Ecto neural progenitor cell (in vitro differentiated cells): ENCODE measurements at places on chromosomes 7 and 10.
A peak's percentile ranks its signal among the peaks of the same experiment; 100 is the strongest.

GRCh38 chr10:71534568-71535194 is 138.0 kb downstream of the CDH23 start:
- no peak for DNase-seq

GRCh38 chr7:34939175-34939574 is 98.1 kb downstream of the DPY19L1 start:
- DNase-seq: no peak

DNA sequence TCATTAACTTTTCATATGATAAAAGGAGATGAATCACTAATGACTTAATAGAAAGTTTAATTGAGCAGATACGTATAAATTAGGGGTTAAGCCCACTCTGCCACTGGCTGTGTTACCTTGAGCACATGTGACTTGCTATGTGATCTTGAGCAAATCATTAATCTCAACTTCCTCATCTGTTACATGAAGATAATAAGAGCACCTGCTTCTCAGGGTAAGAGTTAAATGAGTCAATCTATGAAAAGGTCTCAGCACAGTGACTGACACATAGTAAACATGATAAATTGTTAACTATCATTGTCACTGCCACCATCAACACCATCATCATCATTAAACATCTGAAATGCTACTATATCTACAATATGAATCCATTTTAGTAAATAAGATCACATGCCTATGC is 110.8 kb downstream of the TPK1 start:
- no peak for DNase-seq

GRCh38 chr10:14523286-14523685 is 192.6 kb upstream of the FRMD4A start:
- DNase-seq: no peak

- no peak for DNase-seq
Observed at GRCh38 chr10:112517451-112517862, 70.4 kb downstream of the VTI1A start.

- DNase-seq: no peak
Observed at GRCh38 chr10:18647151-18647550, 4.2 kb downstream of the NSUN6 start.

DNA sequence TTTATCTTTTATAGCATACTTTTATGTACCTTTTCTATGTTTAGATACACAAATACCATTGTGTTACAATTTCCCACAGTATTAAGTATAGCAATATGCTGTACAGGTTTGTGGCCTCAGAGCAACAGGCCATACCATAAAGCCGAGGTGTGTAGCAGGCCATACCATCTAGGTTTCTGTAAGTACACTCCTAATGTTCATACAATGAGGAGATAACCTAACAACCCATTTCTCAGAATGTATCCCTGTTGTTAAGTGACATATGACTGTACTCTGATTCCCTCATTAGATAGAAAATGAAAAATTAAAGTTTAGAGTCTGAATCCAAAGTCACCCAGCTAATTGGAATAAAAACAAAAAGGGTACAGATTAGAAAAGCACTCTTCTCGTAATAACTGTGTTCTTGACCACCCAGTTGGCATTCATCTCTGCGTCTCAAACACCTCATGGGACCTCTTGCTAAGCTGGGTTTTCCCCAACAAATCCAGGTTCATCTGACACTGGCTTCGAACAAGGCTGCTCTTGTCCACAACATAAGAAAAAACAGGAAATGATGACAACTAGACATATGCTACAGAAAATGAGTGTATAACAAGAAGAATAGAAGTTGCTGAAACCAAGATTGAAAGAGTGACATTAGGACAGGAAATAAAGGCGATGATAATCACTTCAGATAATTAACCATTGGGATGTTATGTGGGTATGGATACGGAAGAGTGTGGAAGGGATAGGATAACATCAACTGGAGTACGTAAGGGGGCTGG is 1.4 kb downstream of the NDUFB8 start:
- DNase-seq: no peak

- DNase-seq: no peak
Observed at GRCh38 chr7:138776166-138776833, 21.5 kb upstream of the TMEM213 start.

- no peak for DNase-seq
Observed at GRCh38 chr7:13179775-13180523, 492.5 kb downstream of the ARL4A start.

DNA sequence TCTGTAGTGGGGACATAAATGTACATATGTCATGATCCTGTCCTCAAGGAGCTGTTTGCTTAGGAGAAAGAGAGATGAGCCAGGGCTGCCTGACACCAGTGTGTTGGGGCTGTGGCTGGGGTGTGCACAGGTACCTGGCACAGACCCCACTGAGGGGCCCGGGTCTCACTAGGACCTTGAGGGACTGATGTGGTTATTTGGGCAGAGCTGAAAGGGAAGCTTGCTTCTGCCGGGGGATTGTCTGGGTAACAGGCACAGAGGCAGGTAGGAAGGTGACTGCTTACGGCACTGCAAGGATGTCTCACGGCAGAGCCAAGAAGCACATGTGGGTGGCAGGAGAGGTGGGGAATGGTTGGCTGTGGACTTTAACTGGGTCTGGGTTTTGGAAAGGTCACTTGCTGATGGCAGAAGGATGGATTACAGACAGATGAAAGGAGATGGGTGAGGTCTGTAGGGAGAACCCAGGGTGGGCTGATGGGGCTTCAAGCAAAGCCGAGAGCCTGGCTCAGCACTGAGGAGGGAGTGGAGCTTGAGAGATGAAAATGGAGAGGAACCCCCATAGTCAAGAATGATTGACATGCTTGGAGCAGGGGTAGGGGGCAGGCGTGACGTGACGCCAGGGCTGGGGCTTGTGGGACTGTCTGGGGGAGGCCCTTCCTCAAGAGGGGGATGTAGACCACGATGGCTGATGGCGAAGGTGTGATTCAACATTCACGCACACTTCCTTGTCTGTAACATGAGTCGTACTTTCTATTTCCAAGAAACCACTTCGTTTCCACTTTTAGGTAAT is 207.7 kb upstream of the SHH start:
- DNase-seq: no peak

DNA sequence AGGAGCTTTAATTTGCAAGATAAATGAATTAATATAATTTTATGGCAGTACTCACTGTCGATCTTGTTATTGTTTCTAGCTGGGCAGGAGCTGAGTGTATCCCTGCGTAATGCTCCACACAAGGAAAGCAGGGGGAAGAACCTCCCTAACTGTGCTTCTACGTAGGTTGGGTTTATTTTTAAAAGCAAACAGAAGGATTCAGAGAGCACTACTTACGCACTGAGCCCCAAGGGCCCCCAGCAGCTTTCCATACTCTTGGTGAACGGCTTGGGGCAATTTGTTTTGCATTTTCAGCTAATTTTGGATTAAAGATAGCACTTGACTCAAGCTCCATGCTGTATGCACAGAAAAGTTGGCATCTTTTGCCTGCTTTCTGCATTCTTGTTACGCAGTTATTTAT is 9.6 kb downstream of the DUSP5 start:
- DNase-seq: no peak

DNA sequence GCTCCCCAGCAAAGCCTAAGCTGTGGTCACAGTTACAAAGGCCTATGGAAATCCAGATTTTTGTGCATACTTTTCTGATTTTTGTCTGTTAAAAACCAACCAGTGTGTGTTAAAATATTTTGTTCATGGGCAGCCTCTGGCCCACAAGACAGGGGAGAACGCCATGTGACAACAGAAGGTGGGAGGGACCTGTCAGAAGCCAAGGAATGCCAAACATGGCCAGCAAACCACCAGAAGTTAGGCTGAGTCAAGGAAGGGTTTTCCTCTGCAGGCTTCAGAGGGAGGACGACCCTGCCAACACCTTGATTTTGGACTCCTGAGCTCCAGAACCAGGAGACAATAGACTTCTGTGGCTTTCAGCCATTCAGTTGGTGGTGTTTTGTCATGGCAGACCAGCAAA is 127.3 kb downstream of the CUL2 start:
- no peak for DNase-seq

- no peak for DNase-seq
Observed at GRCh38 chr10:124904796-124905195, 37.1 kb upstream of the ZRANB1 start.

DNA sequence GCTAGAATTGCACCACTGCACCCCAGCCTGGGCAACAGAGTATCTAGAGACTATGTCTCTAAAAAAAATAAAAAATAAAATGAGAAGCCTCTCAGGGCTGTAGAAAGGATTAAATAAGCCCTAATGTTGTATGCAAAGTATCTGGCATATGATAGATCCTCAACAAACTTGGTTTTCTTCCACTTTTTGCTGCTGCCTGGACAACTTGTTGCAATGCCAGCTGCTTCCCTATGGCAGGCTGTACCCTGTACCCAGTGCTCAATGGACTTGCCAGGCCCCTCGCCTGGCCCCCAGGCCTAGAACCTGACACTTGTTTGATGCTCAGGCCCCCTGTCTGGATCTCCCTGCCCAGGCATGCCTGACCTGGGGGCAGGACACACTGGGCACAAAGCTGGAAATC is 28.5 kb upstream of the CDH23 start:
- no peak for DNase-seq

DNA sequence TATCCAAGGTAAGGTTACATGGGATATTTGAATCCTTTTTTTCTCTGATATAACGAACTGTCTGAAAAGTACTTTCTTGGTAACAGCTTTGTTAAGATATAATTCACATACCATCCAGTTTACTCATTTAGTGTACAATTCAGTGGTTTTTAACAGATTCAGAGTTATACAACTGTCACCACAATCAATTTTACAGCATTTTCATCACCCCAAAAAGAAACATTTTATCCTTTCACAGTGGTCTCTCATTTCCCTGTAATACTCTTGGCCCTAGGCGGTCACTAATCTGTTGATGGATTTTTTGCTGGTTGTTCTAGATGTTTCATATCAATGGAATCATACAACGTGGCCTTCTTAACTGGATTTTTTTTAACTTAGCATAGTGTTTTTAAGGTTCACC is 91.6 kb downstream of the GLCCI1 start:
- DNase-seq: no peak

DNA sequence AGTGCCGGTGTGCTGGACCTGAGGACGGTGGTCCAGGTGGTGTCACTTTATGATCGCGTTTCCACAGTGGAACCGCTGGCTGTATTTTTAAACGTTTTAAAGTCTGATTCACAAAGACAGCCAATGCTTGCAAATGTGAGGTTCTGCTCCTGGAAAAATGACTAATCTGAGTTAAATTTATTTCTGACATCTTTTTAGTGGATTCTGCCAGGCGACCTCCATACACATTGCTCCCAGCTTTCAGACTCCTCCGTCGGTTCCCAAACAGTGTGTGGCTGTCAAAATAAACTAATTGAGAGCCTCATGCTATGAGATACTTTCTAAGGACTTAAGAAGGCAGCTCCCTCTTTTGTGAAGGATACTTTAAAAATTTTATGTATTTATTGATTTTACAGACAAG is 12.7 kb upstream of the TTYH3 start:
- DNase-seq: no peak

DNA sequence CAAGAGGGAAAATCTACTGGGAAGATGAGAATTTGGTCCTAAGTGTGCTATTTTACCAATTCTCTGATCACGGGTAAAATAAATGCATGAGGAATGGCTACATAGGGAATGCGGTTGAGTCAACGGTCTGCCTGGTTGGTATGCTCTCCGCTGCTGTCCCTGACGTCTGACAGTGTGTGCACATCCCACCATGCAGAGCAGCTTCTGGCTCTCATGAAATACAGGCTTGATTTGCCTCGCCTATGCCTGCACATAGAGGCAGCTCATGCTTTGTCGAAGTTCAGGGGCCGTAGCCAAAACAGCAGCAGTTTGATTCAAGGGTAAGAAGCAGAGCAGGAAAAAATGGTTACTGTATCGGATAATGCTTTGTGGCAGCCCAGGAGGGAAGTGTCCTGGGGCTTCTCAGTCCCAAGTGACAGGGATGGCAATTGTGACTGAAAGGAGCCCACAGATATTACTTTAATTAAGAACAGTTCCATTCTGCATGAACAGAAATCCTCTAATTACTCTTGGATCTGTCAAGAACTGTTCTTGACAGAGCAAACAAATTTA is 268.4 kb upstream of the SLC26A5 start:
- no peak for DNase-seq

DNA sequence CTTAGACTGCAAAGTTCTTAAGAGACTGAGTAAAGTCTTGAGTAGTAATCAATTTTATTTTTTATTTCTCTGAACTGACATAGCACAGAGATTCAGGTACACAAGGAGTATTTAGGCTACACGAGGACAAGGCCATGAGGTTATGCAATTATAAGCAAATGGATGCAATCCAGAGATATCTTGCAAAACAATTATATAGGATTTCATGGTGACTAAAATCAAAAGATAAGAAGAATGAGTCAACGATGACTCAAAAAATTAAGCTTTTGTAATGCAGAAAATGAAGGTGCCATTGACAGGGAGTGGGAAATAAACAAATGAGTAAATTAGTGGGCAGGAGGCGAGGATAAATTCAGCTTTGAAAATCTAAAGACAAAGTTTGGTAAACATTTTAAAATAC is 66.7 kb upstream of the MYO3A start:
- DNase-seq: no peak

DNA sequence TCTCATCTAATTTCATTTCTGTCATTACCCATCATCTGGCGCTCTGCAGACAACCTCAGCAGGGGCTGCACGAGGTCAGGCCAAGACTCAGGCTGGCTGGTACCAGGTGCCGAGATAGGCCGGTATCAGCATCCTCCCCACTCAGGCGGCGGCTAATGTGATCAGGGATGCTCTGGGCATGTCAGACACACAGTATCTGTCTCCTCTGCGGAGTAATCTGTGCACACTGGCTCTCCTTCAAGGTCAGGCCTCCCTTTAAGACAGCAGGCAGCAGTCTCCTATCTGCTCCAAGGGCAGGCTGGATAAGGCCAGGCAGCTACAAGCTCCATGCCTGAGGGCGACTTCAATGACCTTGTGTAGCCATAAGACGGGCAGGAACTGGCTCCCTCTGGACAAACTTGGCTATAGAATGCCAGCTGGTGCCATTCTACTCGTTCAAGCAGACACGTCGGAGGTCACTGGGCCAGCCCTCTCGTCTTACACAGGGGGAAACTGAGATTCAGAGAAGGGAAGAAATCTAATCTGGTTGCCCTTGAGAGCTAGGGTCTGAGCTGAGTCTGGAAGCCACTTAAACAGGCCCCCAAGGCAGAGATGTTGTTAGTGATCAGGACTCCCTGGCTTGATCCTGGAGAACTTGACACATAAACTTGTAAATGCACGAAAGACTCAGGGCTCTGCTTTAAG is 59.3 kb downstream of the ARHGAP22 start:
- peak; percentile 38 for DNase-seq

DNA sequence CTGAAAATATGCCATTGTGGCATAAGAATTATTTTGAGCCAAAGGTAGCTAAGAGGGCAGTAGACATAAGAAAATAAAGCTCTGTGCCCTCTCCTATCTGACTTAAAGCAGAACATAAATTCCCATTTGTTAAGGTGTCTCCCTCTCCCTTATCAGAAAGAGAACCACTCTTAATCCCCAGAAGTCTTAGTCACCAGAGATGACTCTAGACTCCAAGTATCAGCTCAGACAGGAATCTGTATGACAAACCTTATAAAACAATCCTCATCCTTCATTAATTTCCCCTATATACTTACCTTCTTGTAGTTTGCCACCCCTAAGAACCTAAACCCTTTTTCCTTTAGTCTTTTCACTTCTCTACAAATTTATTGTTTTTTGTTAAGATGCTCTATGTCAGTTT is 21.8 kb upstream of the PIP4K2A start:
- no peak for DNase-seq

GRCh38 chr10:131851346-131851745 is 49.5 kb upstream of the PPP2R2D start:
- DNase-seq: peak; percentile 32

GRCh38 chr7:28155964-28156363 is 24.6 kb downstream of the JAZF1 start:
- DNase-seq: no peak
